ENCODE measurements at places on chromosomes 13 and 19.

DNA sequence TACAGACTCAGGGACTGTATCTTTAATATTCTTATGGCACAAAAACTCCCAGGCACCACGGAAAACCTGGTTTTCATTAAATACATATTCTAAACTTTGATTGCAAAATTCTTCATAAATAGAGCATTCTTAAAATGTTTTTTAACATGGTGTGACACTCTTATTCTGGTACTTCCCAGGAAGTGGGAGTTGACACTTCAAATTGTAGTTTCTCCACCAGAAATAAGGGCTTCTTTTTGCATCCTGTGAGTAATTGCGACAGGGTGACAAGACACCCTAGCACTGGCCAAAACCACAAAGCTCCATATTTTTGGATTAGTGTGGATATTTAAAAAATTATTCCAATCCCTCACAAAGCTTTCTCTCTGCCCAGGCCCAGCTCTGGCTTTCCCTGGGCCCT, 43.6 kb upstream of the MTIF3 start:
- DNase-seq: no peak

DNA sequence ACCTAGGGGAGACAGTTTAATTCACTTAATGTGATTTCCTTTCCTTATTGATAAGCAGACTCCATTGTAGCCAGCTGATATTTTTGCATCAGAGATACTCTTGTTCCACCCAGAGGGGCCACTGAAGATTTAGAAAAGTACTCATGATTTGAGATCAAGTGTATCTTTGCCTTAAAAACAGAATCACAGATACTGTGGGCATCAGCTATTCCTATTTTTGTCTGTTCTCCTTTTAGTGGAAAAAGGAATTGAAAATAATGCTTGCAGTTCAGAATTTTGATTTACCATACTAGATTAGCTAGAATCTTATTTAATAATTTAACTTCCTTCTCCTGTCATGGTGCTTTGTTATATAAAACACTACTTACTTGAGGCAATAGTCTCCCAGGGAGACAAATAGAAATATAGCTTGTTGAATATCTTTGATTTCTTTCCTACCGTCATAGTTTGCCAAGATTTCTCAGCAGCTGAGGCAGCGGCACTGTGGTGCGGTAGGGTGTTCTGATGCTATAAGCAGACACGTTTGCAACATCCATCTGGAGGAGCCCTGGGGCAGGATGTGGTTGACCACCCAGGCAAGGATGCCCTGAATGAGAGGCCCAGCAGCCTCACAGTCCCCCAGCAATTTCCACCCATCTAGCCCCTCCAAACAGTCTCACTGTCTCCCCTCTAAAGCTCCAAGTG, 47.0 kb upstream of the RAP2A start:
- DNase-seq: peak; percentile 64

- DNase-seq: no peak
Measured at GRCh38 chr19:46630586-46631205, 5.3 kb downstream of the GNG8 start.

DNA sequence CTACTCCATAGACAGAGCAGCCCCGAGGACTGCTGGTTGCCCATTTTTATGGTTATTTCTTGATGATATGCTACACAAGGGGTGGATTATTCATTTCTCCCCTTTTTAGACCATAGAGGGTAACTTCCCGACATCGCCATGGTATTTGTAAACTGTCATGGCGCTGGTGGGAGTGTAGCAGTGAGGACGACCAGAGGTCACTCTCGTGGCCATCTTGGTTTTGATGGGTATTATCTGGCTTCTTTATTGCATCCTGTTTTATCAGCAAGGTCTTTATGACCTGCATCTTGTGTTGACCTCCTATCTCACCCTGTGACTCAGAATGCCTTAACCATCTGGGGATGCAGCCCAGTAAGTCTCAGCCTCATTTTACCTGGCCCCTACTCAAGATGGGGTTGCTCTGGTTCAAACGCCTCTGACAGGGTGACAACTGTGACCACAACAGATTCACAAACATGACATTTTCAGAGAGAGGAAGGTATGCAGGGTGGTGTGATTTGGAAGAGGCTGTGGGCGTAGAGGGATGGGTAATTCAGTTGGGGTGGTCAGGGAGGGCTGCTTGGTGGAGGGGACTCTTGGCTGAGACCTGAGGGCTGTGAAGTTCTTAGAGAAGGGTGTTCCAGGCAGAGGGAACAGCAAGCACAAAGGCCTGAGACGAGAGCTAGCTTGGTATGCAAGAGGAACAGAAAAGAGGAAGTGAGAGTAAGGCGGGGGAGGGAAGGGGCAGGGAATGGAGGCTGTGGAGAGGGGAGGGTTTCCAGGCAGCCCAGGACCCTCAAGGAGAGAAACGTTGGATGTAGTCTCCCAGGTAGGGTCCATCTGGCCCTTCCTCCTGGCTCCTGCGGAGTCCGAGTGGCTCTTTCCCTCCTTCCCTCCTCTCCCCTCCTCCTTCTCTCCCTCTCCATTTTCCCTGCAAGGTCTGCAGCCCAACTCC, 23.5 kb downstream of the FAM187B start:
- no peak for DNase-seq

DNA sequence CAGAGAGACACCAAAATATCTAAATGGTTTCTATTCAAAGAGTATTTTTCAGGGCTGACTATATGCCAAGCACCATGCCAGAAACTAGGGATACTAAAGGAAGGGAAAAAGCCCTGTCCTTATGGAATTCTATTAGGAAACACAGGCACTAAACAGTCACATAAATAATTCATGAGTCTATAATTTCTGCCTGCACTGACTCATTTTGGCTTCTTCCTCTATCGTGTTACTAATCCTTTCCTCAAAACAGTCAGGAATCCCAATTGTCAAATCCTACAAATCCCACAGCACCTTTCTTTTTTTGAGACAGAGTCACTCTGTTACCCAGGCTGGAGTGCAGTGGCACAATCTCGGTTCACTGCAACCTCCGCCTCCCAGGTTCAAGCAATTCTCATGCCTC, 29.2 kb downstream of the XPO4 start:
- DNase-seq: no peak

DNA sequence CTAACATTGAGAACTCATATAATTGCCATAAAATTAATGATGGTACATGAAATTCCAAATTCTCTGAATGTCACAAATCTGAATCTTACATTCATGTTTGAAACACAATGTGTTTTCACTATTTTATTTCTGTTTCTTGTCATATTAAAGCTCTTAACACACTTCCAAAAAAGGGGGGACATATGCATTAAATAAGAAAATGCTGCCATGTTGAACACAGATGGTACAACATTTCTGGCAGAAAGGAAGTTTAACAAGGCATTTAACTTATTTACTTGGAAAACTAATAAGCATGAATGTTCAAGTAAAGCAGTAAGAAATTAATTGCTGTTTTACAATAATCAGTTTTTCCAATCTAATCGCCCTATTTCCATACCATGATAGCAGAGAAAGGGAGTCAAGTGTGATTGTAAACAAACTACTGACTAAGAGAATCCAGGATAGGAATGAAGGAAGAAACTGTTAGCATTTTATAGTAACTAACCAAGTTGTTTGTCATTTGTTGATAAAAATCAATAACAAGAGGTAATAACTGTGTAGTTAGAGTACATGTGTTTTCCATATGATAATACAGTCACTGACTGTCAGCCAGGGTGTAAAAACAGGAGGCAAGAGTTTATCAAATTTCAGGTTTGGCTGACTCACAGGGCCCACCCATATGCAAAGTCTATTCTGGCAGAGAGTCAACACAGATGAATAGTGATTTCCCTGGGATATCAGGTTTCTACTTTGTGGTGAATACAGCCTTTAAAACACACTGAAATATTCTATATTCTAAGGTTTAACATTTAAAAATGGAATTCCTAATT, 5.7 kb upstream of the FOXO1 start:
- no peak for DNase-seq

DNA sequence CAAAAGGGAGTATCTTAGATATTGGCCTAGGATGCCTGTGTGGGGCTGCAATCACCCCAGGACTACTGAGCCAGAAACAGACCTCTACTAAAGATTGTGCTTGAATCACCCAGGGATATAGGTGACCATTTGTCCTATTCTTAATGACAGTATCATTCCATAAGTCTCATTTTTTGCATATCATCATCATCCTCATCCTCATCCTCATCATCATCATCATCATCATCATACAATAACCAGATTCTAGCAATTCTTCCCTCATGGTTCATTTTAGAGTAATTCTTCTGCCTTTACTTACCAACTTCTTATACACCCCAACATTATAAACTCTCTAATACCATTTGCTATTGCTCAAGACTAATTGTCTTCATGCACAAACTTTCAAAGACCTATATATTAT, 226.6 kb downstream of the B3GLCT start:
- DNase-seq: no peak

DNA sequence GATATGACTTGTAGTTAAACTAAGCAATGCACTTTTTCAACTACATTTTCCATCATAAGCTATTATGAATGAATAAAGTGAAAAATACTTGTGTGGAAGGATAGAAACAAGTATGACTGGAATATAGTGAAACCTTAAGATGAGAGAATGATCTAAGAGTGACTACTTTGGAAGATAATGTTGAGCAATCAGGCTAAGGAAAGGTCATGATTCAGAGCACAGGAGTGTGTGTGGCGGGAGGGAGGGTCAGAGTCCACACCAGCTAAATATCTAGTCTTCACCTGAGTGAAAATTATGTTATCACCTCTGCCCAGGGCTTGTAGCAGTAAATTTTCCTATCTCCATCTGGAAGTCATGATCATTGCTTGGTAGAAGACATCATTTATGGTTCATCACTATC, 833.4 kb upstream of the ATXN8OS start:
- no peak for DNase-seq

GRCh38 chr13:64289702-64290101, 2874.1 kb upstream of the PCDH20 start:
- DNase-seq: no peak

DNA sequence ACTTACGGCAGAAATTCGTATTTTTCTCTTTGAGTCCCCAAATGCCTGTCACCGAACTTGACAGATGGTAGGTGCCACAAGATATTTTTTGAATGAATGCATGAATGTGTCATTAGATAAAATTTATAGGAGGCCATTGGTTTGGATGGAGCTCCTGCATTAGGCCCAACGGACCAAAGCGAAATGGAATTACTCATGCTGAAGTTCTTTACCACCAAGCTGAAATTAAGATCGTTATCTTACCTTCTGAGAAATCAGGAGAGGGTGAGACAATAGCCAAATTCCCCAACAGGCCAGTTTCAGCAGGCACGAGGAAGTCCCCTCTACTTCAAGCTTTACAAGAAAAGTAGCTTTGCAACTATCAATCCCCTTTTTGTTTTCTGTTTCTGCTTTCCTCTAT, 452.5 kb upstream of the ARGLU1 start:
- peak; percentile 40 for DNase-seq

- DNase-seq: no peak
Measured at GRCh38 chr13:67859904-67860303, 629.8 kb upstream of the PCDH9 start.

GRCh38 chr19:10112895-10113591, 1.6 kb downstream of the P2RY11 start:
- peak; percentile 58 for DNase-seq

GRCh38 chr13:48741377-48741776, 87.6 kb downstream of the CYSLTR2 start:
- no peak for DNase-seq

DNA sequence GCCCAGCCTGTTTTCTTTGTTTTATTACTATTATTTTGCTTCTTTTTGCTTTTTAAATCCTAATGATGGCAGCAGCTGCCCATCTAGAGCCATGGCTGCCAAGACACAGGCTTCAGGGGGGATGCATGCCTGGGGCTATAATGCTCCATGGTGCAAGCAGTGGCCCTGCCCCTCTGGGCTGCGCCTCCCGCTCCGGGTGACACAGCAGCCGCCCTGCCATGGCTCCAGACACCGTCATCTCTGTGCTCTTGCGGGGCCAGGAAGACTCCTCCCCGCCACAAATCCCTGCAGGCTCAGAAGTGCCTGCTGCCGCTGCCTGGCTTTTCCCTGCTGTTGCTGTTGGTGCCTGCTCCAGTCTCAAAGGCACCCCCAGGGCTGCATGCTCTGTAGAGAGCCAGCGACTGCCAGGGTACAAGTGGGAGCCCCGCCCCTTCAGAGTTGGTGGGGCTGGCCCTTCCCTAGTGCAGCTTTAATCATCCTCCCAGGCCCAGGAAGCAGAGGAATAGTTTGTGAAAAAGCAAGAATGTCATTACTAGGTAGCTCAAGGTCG, 581.5 kb downstream of the FGF9 start:
- DNase-seq: peak; percentile 2

DNA sequence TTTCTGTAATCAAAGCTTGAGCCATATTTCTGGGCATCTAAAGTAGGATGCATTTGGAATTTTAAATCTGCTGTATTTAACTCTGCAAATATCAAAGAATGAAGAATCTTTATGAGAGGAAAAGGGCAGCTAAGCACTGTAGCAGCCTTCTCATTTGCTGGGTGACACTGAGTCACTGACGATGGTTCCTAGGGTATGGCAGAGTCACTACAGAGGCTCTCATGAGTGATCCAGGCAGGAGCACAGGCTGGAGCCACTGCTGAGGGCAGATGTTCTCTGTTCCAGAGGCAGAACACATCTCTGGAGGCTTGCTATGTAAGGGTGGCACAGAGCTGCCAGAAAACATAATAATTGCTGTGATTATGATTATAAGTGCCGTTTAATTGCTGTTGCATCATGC, 340.7 kb upstream of the HTR2A start:
- DNase-seq: no peak

DNA sequence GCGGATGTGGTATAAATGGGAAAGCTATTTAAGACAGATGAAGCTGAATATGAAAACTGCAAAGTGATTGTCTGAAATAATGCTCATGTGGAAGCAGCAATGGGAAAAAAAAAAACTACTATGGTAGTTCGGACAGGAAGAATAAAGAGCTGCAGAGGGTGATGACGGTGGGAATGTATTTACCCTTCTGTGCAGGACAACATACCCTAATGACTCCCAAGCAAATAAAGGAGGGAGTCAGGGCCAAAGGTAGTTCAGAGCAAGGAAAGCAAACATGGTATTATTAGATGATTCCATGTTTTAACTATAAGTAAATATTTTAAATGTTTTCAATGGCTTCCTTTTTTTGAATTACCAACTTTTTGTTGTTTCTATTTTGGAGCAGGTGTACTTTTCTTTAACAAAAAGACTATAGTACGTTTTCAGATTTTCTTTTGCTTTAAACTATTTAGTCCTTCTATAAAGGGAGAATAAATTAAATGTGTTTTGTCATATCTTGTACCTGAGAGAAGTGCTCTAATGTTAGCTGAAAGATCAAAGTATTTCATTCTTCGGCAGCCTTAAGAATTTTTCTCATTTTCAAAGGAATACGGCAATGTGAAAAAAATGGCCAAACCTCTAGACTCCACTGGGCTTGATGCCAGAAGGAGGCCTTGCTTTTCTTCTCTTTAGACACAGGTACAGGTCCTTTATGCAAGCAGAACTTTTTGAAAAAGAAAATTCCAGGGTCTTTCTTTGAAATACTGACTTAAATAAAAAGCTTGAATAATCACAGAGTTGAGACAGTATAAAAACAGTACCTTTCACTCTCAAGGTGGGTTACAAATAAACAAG, 67.8 kb upstream of the ZDHHC20 start:
- DNase-seq: no peak

DNA sequence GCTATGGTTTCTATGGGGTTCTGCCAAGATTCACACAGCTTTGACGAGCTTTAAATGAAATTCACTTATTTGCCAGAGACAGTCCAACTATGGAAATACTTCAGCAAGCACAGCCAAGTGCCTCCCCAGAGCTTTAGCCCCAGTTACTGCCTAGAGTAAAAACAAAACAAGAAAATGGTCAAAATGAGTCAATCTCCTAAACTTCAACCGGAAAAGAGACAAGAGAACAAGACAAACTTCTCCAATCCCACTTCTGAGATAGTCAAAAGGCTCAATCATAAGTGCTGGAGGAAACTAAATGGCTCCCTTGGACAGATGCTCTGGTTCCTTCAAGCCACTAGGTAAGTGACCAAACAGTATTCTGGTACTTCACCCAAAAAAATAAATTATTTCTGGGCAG, 65.8 kb downstream of the KATNAL1 start:
- no peak for DNase-seq
